T-helper 9 cell (primary cell): ENCODE measurements at places on chromosomes 12 and 14.

GRCh38 chr14:96143906-96144305, 60.7 kb upstream of the BDKRB2 start:
- DNase-seq = no peak

DNA sequence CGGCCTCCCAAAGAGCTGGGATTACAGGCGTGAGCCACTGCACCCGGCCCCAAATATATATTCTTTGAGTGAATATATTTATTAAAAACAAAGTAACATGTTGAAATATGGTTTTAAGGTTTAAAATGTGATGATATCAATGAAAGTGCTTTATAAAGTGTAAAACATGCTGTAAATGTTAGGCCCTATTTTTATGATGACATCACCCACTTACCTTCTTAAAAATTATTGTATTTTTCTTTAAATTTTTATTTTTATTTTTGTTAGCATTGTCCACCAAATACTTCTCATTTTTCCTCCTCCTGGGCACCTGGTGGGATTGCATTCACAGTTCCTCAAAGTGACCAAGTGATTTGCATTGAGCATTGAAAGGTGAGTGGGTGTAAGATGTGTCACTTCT, 152.6 kb upstream of the TBX3 start:
- DNase-seq = no peak

GRCh38 chr12:20375560-20375959, 7.2 kb downstream of the PDE3A start:
- DNase-seq = no peak

- no peak for DNase-seq
These were observed 20.7 kb downstream of the KRT85 start for GRCh38 chr12:52346593-52346992.

DNA sequence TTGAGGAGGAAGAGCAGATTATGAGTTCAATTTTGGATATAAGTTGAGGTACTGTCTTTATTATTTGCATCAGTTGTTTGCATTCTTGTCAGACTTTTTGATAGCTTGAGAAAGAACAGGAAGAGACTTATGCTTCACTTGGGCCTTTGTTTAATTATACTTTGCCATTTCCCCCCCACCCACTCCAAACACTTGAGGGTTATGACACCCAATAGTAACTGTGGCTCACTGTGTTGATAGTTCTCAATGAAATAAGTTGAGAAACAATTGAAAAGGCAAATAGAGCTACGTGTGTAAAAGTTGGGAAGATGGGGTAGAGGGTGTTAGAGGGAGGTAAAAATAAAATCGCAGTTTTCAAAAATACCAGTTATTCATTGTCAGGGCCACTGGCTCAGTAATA, 17.7 kb downstream of the NAA30 start:
- DNase-seq = no peak

GRCh38 chr14:72182708-72183432, 250.6 kb downstream of the RGS6 start:
- DNase-seq = no peak

GRCh38 chr12:57614178-57614947, 3.1 kb downstream of the ARHGEF25 start:
- no peak for DNase-seq

- DNase-seq = no peak
These were observed 64.7 kb downstream of the MSRB3 start for GRCh38 chr12:65343230-65343629.

GRCh38 chr14:103621860-103622259, 7.2 kb upstream of the KLC1 start:
- DNase-seq = no peak

- DNase-seq = peak; percentile 27
These were observed 1.3 kb upstream of the RASSF3 start for GRCh38 chr12:64608901-64609535.

- DNase-seq = no peak
These were observed 72.0 kb downstream of the BMP4 start for GRCh38 chr14:53884601-53885000.

DNA sequence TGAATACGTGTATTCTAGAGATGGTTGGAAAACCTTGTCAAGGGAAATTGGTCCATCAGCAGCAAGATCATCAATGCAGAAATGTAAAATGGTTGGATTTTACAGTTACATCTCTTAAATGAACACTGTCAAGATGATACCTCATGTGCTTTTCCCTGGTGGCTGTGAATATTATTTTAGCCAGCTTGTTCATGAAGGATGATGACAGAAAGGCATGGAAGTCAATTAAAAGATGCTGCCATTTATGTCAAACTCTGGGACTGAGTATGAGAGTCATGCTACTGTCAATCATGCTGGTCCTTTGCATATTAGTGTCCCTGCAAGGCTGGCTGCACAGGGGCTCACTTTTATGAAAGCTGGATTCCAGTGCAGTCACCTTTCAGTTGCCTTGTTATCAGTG, 10.3 kb upstream of the RERG start:
- DNase-seq = no peak

DNA sequence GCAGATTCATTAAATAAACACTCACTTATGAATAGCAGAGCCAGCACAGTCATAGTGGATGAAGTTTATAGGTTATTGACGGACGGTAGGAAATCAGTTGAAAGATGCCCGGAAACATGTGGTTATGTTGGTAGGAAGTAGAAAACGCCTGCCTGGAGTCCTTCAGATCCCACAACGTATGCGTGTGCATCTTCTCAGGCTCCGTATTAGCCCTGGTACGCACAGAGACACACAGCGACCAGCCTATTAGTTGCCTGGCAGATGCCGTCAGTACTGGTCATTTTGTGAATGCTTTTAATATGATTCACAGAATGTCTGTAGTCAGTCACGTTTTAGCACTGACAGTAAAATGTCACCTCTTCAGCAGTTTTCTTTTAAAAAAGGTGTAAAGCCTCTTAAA, 196.4 kb downstream of the RGS6 start:
- DNase-seq = no peak

- DNase-seq = peak; percentile 90
These were observed 778 bp downstream of the TCP11L2 start for GRCh38 chr12:106303202-106303820.

DNA sequence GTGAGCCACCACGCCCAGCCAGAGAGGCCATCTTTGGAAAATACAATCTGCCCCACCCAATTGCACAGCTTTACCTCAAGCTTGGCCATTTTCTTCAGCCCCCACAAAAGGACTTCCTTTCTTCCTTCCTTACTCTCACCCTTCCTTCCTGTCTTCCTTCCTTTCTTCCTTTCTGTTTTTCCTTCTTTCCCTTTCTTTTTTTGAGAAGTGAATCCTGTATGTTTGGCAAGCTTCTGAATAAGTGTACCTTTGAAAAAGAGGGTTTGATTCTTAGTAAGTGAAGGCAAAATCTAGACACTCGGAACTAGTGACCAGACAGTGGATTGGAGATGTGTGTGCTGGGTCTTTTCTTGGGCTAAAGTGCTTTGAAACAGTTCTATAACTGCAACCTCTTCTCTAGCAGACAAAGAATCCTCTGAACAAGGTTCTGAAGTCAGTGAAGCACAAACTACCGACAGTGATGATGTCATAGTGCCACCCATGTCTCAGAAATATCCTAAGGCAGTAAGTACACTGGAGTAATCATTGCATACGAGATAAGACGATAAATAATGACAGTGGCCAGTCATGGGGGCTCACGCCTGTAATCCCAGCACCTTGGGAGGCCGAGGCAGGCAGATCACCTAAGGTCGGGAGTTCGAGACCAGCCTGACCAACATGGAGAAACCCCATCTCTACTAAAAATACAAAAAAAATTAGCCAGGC, 49.5 kb downstream of the SUPT16H start:
- no peak for DNase-seq

GRCh38 chr14:33026850-33027430, 88.3 kb downstream of the NPAS3 start:
- DNase-seq = no peak

DNA sequence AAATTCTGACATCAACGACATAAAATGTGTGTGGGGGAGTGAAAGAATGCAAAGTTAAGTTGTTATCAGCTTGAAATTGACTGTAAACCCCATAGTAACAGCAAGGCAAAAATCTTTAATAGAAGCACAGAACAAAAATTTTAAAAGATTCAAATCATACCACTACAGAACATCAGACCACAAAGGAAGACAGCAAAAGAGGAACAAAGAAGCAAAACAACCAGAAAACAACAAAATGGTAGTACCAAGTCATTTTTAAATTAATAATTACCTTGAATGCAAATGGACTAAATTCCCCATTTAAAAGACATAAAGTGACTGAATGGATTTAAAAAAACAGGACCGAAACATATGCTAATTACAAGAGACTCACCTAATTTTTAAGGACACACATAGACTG, 31.3 kb downstream of the A2M start:
- DNase-seq = no peak

- DNase-seq = no peak
These were observed 723 bp downstream of the ATF7 start for GRCh38 chr12:53625373-53625945.

DNA sequence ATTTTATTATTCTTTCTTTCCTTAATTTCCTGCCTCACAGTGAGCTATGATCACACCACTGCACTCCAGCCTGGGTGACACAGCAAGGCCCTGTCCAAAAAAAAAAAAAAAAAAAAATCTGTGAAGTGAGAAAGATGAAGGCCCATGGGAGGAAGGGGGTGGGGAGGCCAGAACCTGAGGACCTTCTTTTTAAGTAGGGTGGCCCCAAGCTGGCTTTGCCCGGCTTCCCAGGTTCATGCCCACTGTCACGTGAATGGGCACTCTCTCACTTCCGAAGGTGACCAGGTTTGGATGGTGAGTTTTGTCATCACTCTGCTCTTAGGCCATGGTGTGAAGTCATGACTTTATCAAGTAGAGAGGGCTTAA, 82.3 kb downstream of the TNFAIP2 start:
- no peak for DNase-seq

DNA sequence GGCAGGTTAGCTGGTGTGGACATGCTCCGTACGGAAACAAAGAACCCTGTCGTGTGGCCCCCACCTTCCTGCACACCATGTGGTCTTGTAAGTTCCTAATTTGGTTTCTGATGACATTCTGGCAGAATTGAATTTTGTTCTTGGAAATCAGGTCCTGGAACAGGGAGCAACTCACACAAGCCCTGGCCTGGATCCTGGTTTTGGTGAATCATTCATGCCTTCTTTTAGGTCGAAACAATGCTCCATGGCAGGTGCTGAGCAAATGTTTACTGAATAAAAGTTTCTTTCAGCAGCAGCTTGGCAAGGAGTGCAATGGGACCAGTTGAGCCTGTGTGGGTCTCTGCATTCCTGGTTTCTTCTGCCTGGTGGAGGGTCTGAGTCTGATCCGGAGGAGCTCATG, 978.4 kb downstream of the BCL11B start:
- DNase-seq = no peak

DNA sequence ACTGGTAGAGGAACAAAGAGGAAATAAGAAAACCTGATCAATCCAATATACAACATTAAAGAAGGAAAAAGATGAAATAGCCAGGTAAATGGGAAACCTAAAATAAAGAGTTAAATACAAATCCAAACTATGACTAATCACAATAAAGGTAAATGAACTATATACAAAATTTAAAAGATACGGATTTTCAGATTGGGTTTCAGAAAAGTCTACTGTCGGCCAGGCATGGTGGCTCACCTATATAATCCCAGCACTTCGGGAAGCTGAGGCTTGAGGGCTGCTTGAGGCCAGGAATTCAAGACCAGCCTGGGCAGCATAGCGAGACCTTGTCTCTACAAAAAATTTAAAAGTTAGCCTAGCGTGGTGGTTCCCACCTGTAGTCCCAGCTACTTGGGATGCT, 39.9 kb upstream of the CHGA start:
- DNase-seq = no peak

DNA sequence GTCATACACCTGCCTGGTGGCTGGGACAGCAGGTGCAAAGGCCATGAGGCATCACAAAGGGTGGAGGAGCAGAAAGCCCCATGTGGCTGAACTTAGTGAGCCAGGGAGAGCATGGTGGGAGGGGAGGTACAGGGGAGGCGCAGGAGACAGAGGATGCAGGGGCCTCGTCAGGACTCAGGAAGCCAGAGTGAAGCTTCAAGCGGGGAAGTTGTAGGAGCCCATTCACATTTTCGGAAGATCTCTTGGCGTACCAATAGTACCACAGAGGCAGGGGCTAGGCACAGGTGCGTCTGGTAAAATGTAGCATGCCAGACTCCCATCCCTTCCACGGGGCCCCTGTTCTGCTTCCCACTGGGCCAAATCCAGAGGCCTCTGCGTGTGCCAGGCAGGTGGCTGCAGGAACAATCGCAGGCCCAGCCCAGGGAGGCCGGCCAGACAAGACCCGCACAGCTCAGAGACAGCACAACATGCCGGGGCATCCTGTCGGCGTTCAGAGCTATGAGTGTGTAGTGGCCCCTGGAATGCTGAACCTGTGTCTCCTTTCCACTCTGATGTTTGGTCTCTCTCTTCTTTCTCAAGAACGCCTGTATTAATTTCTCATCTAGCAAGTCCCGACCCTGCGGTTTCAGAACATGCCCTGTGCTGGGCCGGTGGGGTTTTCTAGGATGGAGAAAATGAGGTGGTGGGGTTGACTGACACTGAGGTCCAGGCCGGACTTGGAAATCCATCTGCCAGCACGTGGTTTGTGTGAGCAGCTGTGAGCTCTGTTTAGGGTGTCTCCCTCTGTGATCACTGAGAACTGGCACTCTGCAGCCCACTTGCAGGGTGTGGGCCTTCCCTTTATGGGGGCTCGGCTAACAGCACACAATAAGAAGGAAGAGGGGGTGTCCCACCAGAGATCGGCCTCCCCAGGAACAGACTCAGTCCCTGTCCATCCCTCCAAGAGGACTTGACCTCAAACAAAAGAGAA, 5.5 kb upstream of the TMEM132D start:
- no peak for DNase-seq

GRCh38 chr12:65632131-65632855, 192.0 kb upstream of the HMGA2 start:
- DNase-seq = no peak

- peak; percentile 30 for DNase-seq
These were observed 6.2 kb downstream of the ISCU start for GRCh38 chr12:108568338-108569154.

DNA sequence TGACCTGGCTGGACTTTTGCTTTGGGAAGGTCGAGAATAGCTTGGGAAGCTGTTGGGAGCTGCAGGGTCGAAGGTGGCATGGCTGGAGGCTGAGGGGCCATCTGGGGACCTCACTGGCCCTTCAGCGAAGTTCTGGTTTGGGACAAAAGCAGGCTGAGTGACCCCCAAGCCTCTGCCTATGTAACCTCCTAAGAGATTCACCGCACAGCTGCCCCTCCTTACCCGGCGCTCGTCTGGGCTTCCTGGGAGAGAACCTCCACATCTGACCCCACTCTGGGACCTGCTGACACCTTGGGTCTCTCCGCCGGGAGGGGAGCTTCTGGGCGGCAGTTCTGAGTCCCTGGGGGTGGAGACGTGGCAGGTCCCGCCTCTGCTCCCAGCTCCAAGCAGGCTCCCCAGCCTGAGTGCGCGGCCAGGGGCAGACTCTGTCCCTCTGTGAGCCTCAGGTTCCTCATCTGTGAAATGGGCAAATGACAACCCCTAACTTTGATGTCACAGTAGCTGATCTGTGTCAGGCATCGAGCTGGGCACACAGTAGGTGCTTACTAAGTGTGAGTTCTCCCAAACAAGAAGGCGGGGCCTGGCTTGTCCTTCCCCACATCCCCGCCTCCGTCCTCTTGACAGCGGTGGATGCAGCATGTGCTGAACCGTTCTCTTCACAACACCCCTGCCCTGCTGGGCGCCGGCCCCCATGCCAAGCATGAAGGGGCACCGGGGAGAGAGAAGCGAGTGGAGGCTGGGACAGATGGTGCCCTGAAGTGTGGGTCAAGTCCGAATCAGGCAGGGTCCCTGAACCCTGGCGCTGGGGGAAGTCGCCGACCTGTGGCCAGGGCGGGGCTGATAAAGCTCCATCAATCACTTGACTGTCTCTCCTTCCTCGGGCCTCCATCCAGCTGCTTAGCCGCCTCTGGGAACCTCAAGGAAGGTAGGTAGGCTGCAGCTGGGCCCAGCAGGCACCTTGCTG, 3.8 kb downstream of the EXOC3L4 start:
- no peak for DNase-seq

- no peak for DNase-seq
These were observed 59.9 kb downstream of the BICD1 start for GRCh38 chr12:32166510-32166909.
